ENCODE measurements at places on chromosomes 4 and X.

- no peak for DNase-seq
Measured at GRCh38 chr4:133440404-133440803, 291.3 kb downstream of the PCDH10 start.

GRCh38 chr4:111986095-111986494 is 159.2 kb upstream of the FAM241A start:
- no peak for DNase-seq

DNA sequence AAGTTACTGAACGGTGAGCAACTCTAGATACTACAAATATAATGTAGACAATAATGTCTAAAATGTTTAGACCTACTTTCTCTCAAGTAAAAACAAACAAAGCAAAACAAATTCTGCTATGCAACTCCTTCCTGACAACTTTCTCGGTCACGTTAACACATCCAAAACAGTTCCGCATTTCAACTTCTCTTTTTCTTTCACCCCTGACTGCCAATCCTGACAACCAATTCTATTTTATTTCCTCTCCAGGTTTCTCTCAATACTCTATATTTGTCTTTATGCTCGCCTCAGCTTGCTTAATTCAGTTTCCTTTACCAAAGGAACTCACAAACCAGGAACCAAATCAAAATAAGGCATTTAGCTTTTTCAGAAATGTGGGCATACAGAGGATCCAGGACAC is 513.0 kb downstream of the FSTL5 start:
- no peak for DNase-seq

DNA sequence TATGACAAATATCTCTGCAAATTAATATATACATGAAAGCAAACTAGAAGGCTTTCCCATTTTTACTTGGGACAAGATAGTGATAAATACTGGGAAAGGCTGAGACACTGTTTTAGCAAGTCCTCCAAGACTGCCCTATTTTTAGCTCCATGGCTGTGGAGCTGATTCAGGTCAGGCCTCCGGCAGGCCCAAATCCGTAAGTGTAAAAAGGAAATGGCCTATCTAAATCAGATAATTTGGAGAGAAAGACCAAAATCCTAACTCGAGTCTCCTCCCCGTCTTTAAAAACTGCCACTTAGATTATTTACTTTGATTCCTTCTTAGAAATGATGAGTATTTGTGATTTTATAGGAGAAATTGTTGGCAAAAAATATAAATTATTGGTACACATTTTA is 2.9 kb downstream of the OTUD4 start:
- DNase-seq = no peak

DNA sequence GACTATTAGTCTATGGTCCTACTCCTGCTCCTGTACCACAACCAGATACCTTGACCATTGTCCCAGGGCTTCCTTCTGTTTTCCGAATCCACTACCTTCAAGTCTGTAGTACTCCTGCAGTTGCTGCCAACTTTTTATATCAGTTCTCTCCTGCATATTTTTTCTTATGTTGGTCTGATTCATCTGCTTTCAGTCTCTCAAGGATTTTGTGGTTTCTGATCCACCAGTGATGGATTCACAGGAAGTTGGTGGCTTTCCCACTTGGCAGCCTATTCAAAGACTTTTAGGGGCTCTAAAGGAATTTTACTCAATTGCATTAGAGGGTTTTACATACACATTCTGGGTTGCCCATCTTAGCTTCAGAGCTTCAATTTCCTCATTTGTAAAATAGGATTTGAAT is 23.6 kb downstream of the KIF4A start:
- DNase-seq = no peak

- DNase-seq = no peak
Measured at GRCh38 chrX:20028588-20028987, 37.7 kb upstream of the BCLAF3 start.

DNA sequence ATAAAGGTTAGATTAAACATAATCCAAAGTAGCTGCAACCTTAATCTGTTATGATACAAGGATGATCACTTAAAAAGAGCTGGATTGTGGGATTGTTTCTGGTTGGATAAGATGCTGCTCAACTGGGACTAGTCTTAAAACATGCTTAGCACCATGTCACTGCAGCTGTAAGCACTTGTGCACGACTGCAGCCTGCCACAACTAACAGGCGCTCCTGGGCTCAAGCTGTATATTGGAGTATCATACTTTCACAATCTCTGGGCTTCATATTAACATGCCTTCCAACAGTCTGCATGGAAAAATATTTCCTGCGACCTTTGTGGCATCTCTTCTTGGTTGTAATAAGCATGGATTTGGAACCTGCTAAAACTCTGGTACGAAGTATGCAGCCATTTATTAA is 493.0 kb upstream of the PITX2 start:
- no peak for DNase-seq

DNA sequence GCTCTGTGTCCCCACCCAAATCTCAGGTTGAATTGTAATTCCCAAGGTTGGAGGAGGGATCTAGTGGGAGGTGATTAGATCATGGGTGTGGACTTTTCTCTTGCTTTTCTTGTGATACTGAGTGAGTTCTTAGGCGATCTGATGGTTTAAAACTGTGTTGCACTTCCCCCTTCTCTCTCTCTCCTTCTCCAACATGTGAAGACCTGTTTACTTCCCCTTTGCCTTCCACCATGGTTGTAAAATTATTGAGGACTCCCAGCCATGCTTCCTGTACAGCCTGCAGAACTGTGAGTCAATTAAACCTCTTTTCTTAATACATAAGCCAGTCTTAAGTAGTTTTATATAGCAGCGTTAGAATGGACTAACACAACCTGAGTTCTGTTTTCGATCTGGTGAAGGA is 738.2 kb downstream of the ARAP2 start:
- DNase-seq = no peak

- no peak for DNase-seq
Measured at GRCh38 chr4:39045827-39046221, 13.6 kb upstream of the TMEM156 start.

DNA sequence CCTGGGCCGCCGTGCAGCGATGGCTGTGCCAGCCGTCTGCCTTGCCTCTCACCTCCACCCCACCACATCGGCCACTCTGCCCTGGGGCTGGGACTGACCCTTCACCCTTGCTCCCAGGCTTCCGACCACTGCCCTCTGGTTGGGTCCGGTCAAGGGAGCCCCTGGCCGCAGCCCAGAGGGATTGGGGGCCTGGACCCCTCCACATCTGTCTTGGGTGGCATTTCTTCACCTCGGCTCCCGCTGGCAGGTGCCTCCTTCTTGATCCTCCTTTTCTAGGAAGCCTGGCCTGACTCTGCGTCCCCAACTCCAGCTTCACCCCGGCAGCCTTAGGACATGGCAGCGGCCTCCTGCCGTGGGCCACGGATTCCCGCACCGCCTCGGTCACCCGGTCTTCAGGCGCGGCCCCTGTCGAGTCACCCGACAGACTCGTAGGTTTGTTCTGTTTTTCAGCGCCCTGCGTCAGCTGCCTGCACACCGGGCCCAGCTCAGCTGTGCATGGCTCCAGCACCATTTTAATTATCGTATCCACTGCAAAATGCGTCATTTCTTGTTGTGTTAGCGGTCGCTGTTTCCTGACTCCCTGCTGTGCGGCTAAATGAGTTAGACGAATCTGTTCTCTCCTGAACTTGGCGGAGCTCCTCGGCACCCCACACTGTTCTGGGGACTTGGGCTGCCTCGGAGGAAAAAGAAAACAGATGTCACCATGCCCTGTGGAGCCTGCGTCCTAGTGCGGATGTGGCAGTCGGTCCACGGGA is 124.0 kb downstream of the FAM53A start:
- no peak for DNase-seq

- no peak for DNase-seq
Measured at GRCh38 chr4:12975511-12975910, 508.6 kb downstream of the RAB28 start.
